ENCODE measurements at places on chromosomes 2 and 18.

DNA sequence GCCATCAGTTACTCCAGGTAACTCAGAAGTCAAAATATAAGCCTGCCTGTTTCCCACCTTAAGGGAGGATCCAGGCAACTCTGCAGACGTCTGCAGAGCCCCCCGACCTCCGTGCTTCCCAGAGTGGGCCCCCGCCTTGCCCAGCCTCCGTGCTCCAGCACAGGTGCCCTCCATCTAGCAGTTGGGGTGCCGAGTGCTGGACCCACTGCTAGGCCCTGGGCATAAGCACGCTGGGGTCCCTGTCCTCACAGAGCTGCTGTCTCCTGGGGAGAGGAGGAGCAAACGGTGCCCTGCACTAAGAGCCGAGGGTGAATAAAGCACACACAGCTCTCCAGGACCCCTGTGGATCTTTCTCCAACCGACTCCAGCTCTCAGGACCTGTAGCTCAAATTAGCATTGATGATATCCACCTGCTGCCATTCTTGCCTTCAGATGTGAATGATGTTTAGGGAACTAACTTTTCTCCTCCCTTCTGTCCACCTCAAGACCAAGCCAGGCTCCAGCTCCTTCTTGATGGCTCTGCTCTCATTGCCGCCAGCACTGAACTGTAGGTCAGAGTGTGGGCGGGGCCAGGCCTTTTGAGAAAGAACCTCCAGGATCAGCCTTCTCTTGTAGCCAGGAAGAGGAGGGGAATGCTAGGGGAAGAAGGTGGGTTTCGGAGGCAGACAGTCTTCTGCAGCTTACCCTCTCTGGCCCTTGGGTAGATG lies 121.2 kb downstream of the SMAD7 start:
- DNase-seq = no peak

DNA sequence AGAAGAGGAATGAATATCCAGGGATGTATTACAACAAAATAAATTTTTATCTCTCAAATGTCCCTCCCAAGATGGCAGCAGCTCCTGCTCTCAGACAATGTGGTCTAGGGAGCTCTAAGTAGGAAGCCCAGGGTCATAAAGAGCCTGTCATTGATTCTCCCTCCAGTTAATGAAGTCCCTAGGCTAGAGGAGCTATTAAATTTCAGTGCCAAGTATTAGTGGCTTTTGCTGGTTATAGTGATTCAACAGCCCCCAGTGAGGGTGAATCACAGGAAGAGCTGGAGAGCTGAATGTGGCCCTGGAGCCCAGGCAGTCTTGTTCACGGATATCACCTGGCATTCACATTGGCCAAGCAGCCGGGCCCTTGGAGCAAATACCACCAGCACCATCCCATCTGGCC lies 109.8 kb upstream of the YPEL5 start:
- no peak for DNase-seq

GRCh38 chr18:62281684-62282083 lies 43.4 kb upstream of the TNFRSF11A start:
- peak; percentile 57 for DNase-seq

GRCh38 chr18:7084080-7085065 lies 33.2 kb downstream of the LAMA1 start:
- DNase-seq = peak; percentile 53

DNA sequence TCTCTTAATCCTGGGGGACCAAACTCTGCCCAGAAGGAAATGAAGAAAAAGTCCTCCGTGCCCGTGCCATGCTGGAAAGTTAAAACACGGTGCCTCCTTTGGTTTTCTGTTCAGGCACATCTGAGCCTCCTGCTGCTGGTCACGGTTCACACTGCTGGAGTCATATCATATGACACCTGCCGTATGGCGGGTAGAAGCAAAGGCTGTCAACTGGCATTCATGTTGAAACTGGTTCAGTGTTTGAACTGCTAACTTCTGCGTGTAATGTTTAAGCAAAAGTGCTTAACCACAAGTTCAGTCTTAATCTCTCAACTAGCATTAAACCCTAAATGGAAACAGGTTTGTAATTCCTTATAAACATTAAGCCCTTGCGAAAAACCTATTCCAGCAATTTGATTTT lies 3.1 kb downstream of the STK39 start:
- DNase-seq = no peak

GRCh38 chr2:66897181-66897580 lies 462.3 kb downstream of the MEIS1 start:
- no peak for DNase-seq

DNA sequence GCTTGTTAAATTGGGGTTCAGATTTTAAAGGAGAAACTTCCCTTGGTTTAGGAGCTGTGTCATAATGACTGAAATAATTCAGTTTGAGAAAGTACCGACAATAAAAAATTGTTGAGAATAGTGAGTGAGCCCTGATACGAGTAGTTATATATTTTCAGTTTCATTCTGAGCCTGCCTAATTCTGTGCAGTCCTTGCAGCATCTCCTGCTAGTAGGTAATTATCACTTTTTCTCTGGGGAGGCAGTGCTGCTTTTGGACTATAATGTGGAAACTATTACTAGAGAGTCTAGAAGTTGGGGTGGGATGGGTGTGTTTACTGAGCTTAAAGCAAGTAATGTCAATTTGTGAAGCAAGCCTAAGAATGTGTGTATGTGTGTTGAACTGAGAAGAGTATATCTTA lies 21.7 kb downstream of the ZNF638 start:
- DNase-seq = no peak

GRCh38 chr2:103991591-103991990 lies 862.3 kb upstream of the POU3F3 start:
- DNase-seq = no peak

- no peak for DNase-seq
These were observed 45.6 kb downstream of the DDX18 start for GRCh38 chr2:117859924-117860647.

DNA sequence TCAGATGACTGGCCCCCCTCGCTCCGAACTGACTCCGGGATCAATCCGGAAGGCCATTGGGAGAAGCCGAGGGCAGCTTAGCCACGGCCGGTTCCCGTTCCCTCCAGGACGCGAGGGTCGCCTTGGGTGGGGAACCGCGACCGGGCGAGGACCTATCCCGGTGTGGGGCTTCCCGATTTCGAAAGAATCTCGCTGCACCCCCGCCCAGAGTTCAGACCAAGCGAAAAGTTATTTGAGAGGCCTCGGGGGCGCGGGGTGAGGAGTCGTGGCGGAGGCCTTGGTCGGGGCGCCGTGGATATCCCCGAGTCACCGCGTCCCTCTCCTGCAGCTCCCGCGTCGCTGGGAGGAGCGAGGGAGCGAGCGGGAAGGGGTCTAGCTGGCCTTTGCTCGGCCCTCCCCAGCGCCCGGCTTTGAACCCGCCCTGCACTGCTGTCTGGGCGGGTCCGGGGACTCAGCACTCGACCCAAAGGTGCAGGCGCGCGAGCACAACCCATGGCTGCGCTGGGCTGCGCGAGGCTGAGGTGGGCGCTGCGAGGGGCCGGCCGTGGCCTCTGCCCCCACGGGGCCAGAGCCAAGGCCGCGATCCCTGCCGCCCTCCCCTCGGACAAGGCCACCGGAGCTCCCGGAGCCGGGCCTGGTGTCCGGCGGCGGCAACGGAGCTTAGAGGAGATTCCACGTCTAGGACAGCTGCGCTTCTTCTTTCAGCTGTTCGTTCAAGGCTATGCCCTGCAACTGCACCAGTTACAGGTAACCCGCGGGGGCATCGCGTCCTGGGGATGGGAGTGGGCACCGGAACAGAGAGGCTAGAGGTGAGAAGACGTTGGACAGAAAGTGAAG lies at the start of gene CYP27A1:
TSS of gene CYP27A1 (plus strand) at position 457 of the 837 bp plus-strand sequence. CDS start at position 493, 36 bp downstream.
- no peak for DNase-seq

DNA sequence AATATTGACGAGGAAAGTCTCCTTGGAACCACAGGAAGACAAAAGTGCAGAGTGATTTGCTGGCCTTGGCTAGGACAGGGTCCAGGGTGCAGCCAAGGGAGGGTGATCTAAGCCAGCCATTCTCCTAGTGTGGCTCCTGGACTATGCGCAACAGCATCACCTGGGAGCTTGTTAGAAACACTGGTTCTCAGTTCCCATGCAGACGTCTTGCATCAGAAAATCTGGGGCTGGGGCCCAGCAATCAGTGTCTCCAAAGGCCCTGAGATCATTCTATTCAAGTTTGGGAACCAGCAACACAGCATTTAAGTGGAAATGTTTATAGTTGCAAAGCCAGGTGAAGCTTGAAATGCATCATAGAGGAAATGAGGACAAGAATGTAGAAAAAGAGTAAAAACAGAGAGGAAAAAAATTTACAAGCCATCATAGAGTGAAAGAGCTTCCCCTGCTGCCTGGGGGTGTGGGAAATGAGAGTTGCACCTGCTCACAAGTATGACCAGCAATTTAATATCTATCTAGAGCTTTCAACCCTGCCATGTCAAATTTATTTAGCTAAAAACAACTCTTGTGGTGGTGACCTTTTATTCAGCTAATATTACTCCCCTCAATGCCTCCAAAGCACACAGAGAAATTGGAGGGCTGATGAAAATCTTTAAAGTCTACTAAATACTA lies 54.4 kb upstream of the SEC11C start:
- no peak for DNase-seq

GRCh38 chr2:43313642-43314017 lies 87.2 kb upstream of the ZFP36L2 start:
- no peak for DNase-seq

GRCh38 chr18:67200665-67201064 lies 315.9 kb downstream of the DSEL start:
- DNase-seq = no peak

DNA sequence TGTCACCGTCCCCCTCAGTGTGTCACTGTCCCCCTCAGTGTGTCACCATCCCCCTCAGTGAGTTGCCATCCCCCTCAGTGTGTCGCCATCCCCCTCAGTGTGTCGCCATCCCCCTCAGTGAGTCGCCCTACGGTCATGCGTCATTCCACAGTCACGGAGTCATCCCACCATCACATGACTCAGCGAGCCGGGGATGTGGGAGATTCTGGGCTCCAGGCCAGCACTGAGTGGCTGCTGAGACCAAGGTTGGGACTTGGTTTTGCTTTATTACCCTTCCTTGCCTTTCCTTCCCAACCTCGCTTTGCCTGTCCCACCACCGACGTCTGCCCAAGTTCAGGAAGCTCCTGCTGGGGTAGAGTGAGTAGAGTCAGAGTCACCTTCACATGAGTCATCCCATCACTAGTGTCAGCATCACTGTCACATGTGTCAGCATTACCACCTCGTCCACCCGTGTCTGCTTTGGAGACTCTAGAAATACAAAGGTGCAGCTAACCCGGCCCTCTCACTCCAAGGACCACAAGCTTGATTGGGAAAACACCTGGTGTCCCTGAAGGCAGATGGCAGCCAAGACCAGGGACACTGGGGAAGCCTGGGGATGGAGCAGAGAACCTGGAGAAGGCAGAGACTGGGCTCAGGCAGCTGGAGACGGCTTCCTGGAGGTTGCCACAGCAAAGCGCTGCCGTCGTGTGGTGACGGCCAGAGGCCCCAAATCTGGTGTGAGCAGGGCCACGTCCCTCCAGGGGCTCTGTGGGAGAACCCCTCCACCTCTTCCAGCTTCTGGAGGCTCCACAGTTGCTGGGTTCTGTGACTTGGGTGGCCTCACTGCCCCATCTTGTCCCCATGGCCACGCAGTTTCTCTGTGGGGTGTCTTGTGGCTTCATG lies 485.2 kb upstream of the SALL3 start:
- DNase-seq = no peak

- DNase-seq = no peak
These were observed 185.9 kb upstream of the SPHKAP start for GRCh38 chr2:228367356-228367755.

DNA sequence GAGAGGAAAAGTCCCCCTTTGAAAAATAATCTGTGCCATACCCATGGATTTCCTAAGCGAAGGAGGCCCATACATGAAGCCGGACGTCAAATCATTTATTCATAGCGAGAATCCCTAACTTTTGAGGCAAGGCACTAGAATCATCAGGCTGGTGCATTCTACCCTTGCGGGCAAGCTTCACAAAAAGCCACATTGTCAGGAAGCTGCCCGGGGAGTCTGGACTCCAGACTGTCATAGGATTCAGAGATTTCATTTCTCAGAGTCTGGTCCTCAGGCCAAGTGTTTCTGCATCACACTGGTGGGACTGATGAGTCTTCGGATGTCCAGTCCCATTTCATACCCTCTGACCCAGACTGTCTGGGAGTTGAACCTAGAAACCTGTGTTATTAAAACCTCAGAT lies 8.9 kb downstream of the SLC9A4 start:
- no peak for DNase-seq

DNA sequence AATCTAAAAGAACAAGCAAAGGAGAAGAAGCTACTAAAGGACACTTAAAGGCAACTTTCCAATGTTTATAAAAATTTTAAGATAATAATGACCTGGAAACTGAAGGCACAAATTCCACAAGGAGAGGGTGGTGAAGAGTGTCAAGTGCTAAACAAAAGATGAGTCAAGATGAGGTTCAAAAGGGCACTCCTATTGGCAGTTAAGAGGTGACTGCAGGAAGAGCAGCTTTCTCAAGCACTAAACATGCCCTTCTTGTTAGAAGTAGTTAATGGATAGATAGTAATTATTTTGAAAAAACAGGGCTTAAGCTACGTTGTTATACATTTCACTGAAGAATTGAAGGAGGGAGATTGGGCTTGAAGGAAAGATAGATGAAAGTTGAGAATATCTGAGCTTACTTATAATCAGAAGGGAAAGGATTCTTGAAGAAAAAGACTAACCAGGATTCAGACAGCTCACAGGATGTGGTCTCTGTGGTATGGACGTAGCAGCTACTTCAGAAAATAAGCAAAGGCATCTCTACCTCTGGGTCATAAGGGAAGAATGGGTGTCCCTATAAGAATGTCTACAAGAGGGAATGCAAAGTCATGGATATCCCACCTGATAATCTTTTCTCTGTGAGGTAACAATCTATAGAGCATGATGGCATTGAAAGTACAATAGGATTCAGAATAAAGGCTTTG lies 454.7 kb upstream of the SLC39A10 start:
- no peak for DNase-seq

DNA sequence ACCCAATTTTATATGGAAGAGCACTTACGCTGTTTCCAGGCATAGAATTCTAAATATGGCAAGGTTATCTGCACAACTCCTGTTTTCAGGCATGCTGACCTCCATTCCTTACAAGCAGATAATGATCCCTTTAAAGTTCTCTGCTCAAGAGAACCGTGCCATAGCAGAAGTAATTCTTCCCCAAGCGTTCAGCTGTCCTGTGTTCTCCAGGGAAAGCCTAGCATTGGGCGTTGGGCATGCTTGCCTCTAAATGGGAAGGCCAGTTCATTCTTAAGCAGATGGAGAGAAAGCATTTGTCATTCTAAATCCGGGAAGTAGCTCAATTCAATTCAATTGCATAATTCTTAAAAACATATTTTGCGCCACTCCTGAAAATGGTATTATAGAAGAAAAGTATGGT lies 55.7 kb upstream of the EML4 start:
- DNase-seq = no peak

- DNase-seq = no peak
These were observed 40.3 kb downstream of the MYCN start for GRCh38 chr2:15980605-15981098.

GRCh38 chr18:68426731-68427315 lies 288.1 kb downstream of the TMX3 start:
- DNase-seq = no peak

- no peak for DNase-seq
These were observed 86.2 kb upstream of the CCDC195 start for GRCh38 chr2:224802407-224802806.

- no peak for DNase-seq
These were observed 511.1 kb upstream of the ID2 start for GRCh38 chr2:8170552-8171327.

GRCh38 chr2:119584469-119584868 lies 40.2 kb downstream of the CFAP221 start:
- no peak for DNase-seq

GRCh38 chr2:55986700-55987440 lies 63.3 kb upstream of the EFEMP1 start:
- no peak for DNase-seq

Measured in AG04449 (cell line).